ENCODE measurements at places on chromosomes 1 and 21.

DNA sequence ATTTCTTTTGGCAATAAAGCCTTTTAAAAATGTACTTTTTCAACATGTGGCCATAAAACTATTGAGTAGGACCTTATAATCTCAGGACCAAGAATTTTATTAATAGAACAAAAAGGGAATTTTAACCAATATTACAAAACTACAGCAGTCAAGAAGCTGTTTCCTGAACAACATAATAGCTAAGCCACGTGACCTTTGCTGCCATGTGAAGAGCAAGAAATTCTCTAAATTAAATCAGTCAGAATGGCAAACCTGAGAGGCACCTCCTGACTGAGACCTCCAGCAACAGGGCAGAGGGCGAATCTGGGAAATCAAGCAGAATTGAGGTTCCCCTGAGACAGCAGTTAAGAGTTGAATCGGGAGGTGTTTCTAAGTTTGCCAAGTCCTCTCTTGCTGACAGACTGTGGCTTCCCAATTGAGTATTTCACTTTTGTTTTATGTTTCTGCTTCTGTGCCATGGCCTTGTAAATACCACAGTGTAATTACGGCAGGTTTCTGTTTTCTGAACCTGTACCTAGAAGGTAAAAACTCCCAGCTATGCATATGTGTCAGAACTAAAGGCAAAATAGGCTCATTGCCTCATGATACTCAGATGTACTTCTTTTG lies 358.4 kb downstream of the NTNG1 start:
- no peak for DNase-seq

- DNase-seq = no peak
Measured at GRCh38 chr1:115712911-115713609, 55.5 kb downstream of the CASQ2 start.

DNA sequence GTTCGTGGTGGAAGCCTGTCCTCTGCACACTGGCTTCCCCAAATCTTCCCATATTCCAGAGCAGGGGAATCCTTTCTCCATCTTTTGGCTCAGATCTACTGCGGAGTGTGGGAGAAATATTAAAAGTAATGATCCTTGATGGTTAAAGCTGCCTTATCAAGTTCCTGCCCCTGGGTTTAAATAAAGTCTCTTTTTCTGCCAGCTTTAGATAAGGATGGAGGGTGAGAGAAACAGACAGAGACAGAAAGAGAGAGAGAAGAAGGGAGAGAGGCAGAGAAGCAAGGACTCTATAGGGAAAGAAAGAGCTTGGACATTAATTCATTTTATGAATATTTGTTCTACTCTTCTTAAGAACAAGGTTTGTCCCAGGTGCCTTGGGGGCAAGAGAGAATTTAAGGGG lies 98.0 kb downstream of the KCNJ15 start:
- DNase-seq = no peak

DNA sequence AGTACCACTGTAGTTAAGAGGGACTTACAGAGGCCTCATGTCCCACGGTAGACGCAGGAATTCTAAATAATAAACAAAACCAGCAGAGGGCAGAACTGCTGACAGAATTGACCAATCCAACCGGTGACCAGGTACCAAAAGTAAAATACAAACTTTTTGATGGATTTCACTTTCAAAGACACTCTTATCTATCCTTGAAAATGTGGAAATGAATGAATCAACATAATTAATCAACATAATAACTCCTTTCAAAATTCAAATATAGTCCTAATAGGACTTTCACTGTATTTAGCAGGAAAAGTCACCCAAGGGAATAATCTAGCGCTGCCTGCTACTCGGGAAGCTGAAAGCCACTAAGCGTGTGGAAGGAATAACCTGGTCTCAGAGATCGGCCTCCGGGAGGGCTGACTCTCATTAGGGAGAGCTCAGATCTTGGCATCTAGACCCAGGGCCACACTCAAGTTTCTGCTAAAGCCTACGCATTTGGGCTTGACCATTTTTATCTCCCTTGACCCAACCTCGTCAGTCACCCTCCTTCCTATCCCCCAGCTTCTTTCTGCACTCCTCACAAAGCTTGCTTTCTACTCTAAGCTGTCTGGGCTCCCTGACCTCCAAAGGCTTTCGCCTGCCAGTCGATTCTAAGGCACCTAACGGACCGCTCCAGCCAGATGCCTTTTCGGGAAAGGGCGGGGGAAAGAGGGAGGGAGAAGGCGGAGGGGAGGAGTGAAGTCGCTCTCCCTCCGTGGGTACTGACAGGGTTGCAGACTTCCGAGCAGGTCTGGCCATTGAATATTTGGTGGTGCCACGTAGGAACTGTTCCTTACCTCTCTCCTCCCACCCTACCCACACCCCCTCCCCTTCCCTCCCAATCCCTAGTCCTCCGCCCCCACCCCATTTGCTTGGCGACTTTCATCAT lies 1.6 kb downstream of the COL11A1 start:
- no peak for DNase-seq

DNA sequence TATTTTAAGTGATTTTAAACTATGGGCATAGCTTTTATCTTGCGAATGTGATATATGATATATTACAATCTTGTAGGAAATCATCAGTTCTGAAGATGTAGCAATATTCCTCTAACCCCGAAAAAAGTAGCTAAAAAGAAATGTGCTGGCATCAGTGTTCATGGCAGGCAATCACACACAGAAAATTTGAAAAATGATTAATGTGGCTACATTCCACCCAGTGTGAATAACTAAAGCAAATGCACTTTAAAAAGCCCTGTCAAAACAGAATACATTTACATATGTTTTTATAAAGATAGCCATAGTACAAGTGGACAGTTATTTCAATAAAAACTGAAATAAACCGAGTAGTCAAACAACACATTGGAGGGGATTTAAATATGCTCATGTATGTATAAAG lies 260.2 kb downstream of the HHAT start:
- no peak for DNase-seq

GRCh38 chr1:181784039-181784683 lies 277.4 kb downstream of the ZNF648 start:
- DNase-seq = no peak

DNA sequence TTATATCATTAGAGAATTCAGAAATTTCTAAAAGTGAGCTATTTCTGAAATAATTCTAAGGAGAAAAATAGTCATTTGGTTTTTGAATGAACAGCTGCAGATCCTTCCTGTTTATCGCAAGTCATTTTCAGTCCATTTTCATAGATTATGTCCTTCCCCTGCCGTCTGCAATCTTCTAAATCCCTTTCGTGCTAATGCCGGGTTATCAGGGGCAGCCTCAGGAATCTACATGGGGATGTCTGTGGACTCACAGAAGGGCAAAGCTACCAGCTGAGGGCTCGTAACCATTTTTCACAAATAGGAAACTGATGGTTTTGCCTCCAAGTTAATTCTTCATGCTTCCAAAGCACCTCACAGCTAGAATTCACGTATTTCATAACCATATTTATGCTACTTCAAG lies 23.0 kb downstream of the RCAN3 start:
- no peak for DNase-seq

- DNase-seq = no peak
Measured at GRCh38 chr1:54294887-54295286, 94.9 kb downstream of the MRPL37 start.

DNA sequence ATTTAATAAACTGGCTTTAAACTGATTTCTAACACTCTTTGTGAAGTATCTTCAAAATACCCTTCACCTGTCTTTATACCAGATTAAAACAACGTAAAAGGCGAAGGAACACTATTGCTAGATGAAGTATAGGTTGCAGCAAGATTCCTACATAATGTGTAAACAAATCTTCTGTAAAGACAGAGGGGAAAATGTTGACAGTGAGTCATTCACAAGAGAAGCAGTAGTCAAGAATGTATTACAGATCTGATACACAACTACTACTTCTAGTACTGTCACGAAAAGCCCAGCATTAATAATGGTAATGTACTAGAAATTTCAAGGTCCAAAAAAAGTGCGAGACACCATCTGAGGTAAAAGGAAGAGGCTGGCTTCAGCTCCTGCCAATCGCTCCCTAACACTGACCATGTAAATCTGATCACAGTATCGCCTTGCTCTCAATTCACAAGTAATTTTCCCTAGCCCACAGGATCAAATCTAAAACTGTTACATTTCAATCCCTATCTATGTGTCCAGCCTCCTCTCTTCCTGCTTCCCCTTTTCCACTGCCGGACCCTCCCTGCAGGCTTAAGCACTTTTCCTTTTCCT lies 290.4 kb downstream of the AKT3 start:
- DNase-seq = no peak

DNA sequence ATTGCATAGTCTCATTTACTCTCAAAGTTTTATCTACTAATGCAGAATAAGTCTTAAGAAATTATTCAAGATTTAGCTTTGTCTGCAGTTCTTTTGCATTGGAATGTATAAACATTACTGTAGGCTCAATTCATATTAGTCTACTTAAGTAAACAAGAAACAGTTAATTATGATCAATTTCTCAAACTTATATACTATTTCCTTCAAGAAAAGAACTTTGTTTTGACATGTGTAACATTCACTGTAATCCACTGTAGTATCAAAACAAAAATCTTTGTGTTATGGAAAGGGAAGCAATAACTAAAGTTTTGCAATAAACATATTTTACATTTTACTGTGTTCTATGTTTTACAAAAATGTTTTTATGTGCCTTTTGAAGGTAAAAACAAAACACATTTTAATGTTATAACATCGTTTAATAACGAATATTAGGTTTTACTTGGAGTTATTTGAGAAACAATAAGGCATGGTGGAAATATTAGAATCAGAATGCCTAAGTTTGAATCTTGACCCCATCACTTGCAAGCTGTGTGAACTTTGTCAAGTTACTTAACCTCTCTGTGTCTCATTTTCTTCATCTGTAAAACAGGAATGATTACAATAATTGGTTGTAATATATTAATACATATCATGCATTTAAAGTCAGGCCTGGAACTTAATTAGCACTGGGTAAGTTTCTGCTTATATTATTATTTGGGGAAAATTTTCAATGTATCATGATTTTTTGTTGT lies 77.0 kb upstream of the DPH5 start:
- DNase-seq = no peak

- no peak for DNase-seq
Measured at GRCh38 chr1:25443030-25443699, 12.5 kb downstream of the MACO1 start.

DNA sequence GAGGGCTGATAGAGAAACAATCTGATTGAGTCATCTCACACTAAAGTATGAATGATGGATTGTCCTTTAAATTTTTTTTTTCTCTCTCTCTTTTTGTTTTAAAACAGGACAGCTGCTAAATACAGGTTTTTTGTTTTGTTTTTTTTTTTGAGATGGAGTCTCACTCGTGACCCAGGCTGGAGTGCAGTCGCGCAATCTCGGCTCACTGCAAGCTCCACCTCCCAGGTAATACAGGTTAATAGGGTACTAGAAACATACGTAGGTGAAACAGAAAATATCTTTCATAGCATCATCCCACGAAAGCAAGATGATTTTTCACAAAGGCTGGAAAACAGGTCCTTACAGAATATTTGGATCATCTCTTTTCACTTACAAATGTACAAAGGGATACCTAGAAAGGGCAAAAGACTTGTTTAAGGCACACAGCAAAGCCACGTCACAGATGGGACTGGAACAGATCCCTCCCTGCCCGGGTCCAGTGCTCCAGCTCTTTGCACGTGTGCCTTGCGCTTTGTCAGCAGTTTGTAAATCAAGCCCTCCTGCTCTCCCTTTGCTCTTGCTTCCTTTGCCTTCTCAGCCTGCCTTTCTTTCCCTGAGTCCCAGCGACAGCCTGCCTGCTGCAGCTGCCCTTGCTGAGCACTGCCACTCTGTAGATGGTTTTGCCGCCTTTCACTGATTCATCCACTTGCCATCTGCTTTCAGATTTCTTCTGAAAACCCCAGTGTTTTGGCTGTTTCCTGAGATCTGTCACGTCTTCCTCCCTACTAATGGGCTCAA lies 171.3 kb upstream of the BEND5 start:
- no peak for DNase-seq

GRCh38 chr1:30632481-30632880 lies 90.9 kb downstream of the MATN1 start:
- no peak for DNase-seq

GRCh38 chr1:205133287-205133686 lies 11.5 kb upstream of the RBBP5 start:
- DNase-seq = no peak

GRCh38 chr1:177596485-177596884 lies 373.4 kb downstream of the SEC16B start:
- DNase-seq = no peak

GRCh38 chr1:24540906-24541710 lies 14.8 kb upstream of the NCMAP start:
- no peak for DNase-seq

GRCh38 chr21:34911360-34911759 lies 137.7 kb downstream of the RUNX1 start:
- DNase-seq = no peak

GRCh38 chr1:31396633-31397351 lies 16.2 kb upstream of the SERINC2 start:
- DNase-seq = no peak

- DNase-seq = no peak
Measured at GRCh38 chr21:45846373-45847160, 135.0 kb upstream of the COL6A1 start.

GRCh38 chr1:23074012-23074411 lies 54.7 kb downstream of the KDM1A start:
- no peak for DNase-seq

DNA sequence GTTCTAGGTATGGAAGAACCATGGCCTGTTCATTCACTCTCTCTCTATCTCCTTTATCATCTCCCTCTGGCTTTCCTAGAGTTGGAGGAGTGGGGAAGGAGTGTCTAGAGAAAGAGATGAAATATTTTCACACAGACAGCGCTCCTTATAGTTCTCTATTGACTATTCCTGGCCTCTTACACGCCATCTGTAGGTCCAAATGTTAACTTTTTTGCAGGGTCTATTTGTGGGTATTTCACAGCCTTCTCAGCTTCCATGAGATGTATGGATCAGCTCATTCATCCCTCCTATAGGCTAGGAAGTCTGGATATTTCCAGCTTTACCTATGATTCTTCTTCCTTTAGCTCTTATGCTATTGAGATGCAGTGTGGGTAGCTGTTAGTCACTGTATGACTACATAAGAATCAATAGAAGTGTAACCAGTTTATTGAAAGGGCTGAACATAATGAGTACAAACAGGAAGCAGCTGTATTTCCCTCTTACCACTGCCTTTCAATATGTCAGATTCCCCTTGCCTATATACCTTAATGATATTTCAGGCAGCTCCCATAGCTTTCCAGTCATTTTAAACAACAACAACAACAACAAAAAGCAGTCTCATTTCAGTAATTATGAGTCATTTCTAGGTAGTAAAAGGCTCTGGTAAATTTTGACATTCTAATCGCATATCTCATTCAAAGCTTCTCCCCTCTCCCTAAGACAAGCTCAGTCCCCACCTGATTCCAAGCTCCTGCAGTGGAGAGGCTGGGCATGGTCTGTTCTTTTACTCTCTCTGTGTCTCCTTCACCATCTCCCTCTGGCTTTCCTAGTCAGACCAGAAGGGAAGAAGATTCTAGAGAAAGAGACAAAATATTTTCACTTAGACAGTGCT lies 149.5 kb downstream of the TTLL7 start:
- no peak for DNase-seq
